Activated CD4-positive, alpha-beta T cell treated with anti-CD3 and anti-CD28 coated beads, Interleukin-2, amount 10 ng/mL, durations not matched to agents 7 days and 5 days (primary cell): ENCODE measurements at places on chromosomes 12 and 14. TPM values are rescaled to one million over a fixed set of nuclear protein-coding genes. Genes with fewer than 3 reads are reported as not detected.

DNA sequence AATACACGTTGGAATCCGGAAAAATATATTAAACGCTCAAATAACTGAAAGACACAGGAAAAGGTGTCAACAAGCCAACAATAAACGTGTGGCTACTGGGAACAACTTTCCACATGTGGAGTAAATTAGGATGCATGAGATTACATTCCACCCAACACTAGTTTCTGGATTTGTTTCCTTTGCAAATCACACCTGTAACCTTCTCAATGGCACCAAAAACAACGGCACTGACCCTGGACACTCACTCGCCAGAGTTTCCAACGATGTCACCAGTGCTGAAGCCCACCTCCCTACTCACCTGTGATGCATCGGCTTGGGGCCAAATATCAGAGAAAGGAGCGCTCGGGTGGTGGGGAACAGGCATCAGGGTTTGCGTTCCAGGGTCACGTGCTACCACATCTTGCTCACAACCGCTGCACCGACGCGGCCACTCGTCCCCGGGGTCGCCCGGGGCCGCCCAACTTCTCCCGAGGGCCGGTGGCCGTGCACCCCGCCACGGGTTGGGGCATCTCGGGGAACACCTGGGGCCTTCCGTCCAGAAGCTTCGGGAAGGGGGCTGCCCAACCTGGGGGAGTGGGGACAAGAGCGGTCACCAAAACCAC is 629 bp downstream of the PRDM4 start:
- peak overlapping the region; percentile 93 for H3K27ac ChIP-seq
- H3K36me3 ChIP-seq = peaks cover 16% of the 10 kb centered on the region
- no peaks in the 10 kb centered on the region for H3K27me3 ChIP-seq
- H3K4me3 ChIP-seq = peak overlapping the region; percentile 88
- H3K4me1 ChIP-seq = peaks cover 33% of the 10 kb centered on the region

GRCh38 chr12:92039046-92039445 is 106.6 kb downstream of the BTG1 start:
- no peak for DNase-seq
- no peaks in the 10 kb centered on the region for H3K27me3 ChIP-seq
- peaks cover 64% of the 10 kb centered on the region for H3K4me1 ChIP-seq
- H3K36me3 ChIP-seq = peaks cover 4% of the 10 kb centered on the region
- H3K27ac ChIP-seq = no peak overlapping the region
- H3K4me3 ChIP-seq = no peak overlapping the region

DNA sequence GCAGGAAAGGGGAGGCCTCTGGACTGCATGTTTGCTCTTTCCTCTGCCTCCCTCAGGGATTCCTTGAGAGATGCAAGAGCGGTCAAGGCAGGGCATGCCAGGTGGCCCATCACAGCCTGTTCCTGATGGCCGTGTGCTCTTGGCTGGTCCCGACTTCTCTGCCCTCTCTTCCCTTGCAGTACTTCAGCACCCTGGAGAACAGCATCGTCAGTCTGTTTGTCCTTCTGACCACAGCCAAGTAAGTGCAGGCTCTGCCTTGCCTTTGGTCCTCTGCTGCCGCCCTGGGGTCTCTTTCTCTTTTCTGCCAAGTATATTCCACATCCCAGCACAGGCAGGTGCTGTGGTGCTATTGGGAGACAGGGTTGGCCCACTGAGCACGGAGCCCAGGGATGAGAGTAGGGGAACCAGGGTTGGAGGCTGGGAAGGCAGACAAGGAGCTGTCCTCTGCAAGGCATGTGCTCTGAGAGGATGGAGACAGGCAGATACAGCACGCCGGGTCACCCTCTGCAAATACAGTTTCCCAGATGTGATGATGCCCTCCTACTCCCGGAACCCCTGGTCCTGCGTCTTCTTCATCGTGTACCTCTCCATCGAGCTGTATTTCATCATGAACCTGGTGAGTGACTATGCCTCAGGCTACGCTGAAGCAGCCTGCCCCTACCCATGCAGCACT is 51.9 kb downstream of the TPCN1 start:
- no peaks in the 10 kb centered on the region for H3K36me3 ChIP-seq
- no peak overlapping the region for H3K27ac ChIP-seq
- H3K4me1 ChIP-seq = peaks cover 8% of the 10 kb centered on the region
- no peaks in the 10 kb centered on the region for H3K27me3 ChIP-seq
- H3K4me3 ChIP-seq = no peak overlapping the region

DNA sequence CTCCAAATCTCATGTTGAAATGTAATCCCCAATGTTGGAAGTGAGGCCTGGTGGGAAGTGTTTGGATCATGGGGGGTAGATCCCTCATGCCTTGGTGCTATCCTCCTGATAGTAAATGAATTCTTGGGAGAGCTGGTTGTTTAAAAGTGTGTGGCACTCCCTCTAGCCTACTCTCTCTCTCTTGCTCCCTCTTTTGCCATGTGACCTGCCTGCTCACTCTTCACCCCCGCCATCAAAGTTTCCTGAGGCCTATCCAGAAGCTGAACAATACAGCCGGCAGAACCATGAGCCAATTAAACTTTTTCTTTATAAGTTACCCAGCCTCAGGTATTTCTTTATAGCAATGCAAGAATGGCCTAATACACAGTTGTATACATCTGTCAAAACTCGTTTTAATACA is 62.5 kb downstream of the BCL2L14 start:
- DNase-seq = no peak
- no peaks in the 10 kb centered on the region for H3K4me1 ChIP-seq
- no peaks in the 10 kb centered on the region for H3K36me3 ChIP-seq
- H3K27me3 ChIP-seq = no peaks in the 10 kb centered on the region

DNA sequence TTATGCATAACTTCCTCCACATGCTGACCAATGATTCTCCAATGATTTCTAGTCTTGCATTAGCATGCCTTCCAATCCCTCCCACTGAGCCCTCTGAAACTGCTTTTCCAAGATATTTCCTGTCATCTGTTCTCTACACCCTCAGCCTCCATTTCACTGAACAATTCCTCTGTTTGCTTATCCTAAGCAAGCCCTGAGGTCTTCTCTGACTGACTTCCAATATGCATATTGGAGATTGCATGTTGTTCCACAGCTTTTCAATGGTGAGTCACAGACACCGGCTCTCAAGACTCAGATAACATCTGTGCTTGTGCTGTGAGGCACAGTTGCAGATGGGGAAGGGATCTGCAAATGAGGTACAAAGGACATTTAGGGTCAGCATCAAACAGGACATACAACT is 141.0 kb downstream of the SLC16A7 start:
- peak overlapping the region; percentile 33 for H3K27ac ChIP-seq
- H3K36me3 ChIP-seq = peaks cover 17% of the 10 kb centered on the region
- no peak for DNase-seq
- H3K27me3 ChIP-seq = no peaks in the 10 kb centered on the region

DNA sequence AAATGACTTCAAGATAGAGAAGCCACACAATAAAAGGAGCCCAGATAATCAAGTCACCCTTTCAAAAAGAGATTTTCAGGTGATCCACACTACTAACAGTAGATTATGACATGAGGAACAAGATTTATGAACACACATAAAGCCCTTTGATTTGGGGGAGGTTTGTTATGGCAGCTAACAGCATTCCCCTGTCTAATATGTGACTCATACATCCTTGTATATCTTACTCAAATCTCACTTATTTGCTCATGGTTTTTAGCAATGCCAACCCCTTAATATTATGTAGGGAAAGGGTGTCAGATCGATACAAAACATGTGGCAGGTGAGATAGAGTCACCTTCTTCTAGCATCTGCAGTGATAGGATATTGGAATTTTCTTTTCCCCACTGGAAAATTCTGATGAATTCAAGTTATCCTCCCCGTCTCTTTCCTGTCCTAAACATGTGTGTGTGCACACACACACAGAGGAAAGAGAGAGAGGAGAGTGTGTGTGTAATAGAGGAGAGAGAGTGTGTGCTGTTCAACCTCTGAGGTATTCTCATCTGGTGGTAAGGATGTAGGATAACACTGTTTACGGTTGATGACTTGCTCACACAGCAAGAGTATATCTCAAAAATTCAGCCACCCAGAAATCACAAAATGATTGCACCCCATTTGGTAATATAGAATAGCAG is 319.9 kb downstream of the KCNC2 start:
- no peak overlapping the region for H3K4me3 ChIP-seq
- no peak overlapping the region for H3K27ac ChIP-seq
- no peaks in the 10 kb centered on the region for H3K36me3 ChIP-seq
- no peak for DNase-seq
- no peaks in the 10 kb centered on the region for H3K27me3 ChIP-seq

DNA sequence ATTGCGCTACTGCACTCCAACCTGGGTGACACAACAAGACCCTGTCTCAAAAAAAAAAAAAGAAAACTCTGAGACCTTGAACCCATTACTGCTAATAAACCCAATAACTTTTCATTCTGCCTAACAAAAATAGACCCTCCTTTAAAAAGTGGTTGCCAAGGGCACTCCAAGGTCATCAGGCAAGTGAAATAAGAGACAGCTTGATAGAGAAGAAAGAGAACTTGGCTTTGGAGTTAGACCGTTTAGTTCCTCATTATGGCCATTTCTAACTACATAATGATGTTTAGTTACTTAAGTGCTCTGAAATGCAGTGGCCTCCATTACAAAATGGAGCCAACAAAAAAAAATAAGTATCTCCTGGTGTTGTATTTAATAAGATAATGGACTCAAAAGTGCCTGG is 55.9 kb downstream of the PHLDA1 start:
- H3K36me3 ChIP-seq = peaks cover 4% of the 10 kb centered on the region
- no peak overlapping the region for H3K27ac ChIP-seq
- no peaks in the 10 kb centered on the region for H3K27me3 ChIP-seq
- no peak overlapping the region for H3K4me3 ChIP-seq
- H3K4me1 ChIP-seq = peaks cover 33% of the 10 kb centered on the region
- DNase-seq = no peak

DNA sequence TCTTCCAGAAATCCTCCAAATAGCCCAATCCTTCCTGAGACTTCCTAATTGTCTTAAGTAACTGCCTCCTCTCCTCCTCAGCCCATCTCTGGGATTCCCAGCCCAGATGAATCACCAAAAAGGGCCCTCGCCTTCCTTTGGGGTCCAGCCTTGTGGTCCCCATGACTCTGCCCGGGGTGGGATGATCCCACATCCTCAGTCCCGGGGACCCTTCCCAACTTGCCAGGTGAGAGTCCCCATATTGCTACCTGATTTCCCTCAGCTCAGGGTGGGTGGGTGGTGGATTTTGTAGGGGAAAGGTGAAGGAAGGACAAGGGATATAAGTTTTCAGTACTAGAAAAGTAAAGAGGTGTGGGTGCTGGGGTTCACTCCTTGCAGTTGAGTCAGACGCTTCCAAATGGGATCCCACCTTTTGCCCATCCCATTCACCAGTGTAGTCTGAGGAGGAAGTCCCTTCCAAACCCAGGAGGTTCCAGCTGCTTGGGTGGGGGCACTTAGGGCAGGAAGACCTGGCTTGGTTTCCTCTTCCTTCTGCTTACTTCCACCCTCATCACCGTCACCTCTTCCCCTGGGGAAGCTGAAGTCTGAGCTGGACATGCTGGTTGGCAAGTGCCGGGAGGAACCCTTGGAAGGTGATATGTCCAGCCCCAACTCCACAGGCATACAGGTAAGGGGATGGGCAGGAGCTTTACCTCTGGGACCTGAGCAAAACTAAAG is 5.6 kb downstream of the GLI1 start:
- H3K4me1 ChIP-seq = peaks cover 39% of the 10 kb centered on the region
- peaks cover 17% of the 10 kb centered on the region for H3K36me3 ChIP-seq
- no peak overlapping the region for H3K27ac ChIP-seq
- H3K4me3 ChIP-seq = no peak overlapping the region
- H3K27me3 ChIP-seq = peaks cover 16% of the 10 kb centered on the region
- DNase-seq = no peak

- H3K27ac ChIP-seq = no peak overlapping the region
- H3K4me1 ChIP-seq = peaks cover 18% of the 10 kb centered on the region
- no peaks in the 10 kb centered on the region for H3K36me3 ChIP-seq
- no peaks in the 10 kb centered on the region for H3K27me3 ChIP-seq
- no peak for DNase-seq
- H3K4me3 ChIP-seq = no peak overlapping the region
These were observed 88.9 kb upstream of the FRMD6 start for GRCh38 chr14:51562816-51563215.

Gene MUCL1
- total RNA-seq = not detected

- peak; percentile 94 for DNase-seq
- H3K27me3 ChIP-seq = peaks cover 3% of the 10 kb centered on the region
- peak within 1 kb of the TSS; percentile 87 for H3K4me3 ChIP-seq
- H3K4me1 ChIP-seq = peaks cover 24% of the 10 kb centered on the region
These were observed at the start of gene NCKAP5L for GRCh38 chr12:49828133-49829091. NCKAP5L (minus strand) TSS chr12:49828413; CDS start chr12:49804044, 24,369 bp downstream.

- no peaks in the 10 kb centered on the region for H3K36me3 ChIP-seq
- H3K4me3 ChIP-seq = no peak overlapping the region
- H3K27ac ChIP-seq = no peak overlapping the region
- no peak for DNase-seq
- H3K27me3 ChIP-seq = no peaks in the 10 kb centered on the region
These were observed 720.9 kb downstream of the FSCB start for GRCh38 chr14:43786066-43786762.

- no peaks in the 10 kb centered on the region for H3K27me3 ChIP-seq
- H3K27ac ChIP-seq = no peak overlapping the region
- no peak for DNase-seq
- no peak overlapping the region for H3K4me3 ChIP-seq
These were observed 461.7 kb downstream of the GXYLT1 start for GRCh38 chr12:41683023-41683422.

GRCh38 chr14:43671716-43672485 is 835.2 kb downstream of the FSCB start:
- H3K27me3 ChIP-seq = no peaks in the 10 kb centered on the region
- H3K27ac ChIP-seq = no peak overlapping the region
- no peaks in the 10 kb centered on the region for H3K4me1 ChIP-seq
- no peak overlapping the region for H3K4me3 ChIP-seq

GRCh38 chr14:38789805-38790204 is 313.2 kb downstream of the SEC23A start:
- no peak overlapping the region for H3K27ac ChIP-seq
- no peak overlapping the region for H3K4me3 ChIP-seq
- DNase-seq = no peak
- H3K27me3 ChIP-seq = no peaks in the 10 kb centered on the region
